Placental epithelial cell (primary cell): ENCODE measurements at places on chromosomes 16 and 17. TPM values are rescaled to one million over a fixed set of nuclear protein-coding genes. Genes with fewer than 3 reads are reported as not detected.

The CES5A gene
- total RNA-seq, result not detected in 2 replicates

The TK1 gene
- 30.6 and 169 TPM in 2 replicates for total RNA-seq

The MYH1 gene
- total RNA-seq, result not detected in 2 replicates

The MT3 gene
- total RNA-seq, result not detected in 2 replicates

The TERB1 gene
- total RNA-seq, result 0.79 TPM in 1 of 2 replicates, not detected in the other

The CMTR2 gene
- total RNA-seq, result 33.8 and 40.2 TPM in 2 replicates

The RND2 gene
- under 0.01 and 0.33 TPM in 2 replicates for total RNA-seq

The ADAD2 gene
- under 0.01 TPM in 1 of 2 replicates, not detected in the other for total RNA-seq

The DOC2B gene
- total RNA-seq, result under 0.01 TPM in 1 of 2 replicates, not detected in the other

The CCL8 gene
- not detected in 2 replicates for total RNA-seq
